ENCODE measurements at places on chromosomes 6 and 20.

DNA sequence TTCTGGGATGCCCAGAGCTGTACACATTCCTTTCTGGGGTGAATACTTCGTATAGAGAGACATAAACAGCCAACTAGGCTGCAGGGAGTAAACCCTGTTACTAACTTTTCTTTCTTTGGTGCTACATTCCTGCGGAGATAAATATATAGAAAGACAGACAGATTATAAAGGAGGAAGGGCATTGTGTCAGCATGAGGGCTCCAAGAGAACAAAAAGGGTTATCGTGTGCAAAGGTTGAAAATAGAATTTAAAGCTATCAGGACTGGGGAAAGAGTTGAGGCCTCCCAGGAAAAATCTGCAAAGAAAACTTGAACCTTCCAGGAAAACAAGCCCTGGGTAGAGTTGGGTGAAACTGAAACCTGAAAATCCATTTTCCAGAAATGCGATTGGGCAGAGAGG lies 68.0 kb downstream of the TMEM170B start:
- DNase-seq: no peak

GRCh38 chr6:107582086-107582485 lies 92.2 kb downstream of the SOBP start:
- DNase-seq: no peak

GRCh38 chr20:17761604-17762003 lies 61.8 kb downstream of the BANF2 start:
- DNase-seq: no peak

DNA sequence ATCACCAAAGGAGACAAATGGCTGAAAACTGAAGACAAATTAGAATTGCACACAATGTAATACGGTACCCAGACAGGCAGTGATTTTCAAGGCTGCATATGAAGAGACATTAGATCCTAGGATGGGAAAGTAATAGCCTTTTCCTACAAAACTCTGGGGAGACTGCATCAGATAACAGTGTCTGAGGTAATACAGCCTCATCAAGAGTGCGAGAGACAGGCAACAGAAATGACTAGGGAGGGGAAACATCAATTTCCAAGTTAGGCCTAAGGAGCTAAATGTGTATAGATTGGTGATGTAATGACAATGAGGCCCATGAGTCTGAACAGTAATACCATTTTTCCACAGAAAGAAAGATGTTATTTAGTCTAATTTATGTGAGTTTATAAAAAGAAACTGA lies 200.3 kb downstream of the HTR1B start:
- no peak for DNase-seq

GRCh38 chr20:42919316-42919715 lies 270.4 kb downstream of the PTPRT start:
- no peak for DNase-seq

DNA sequence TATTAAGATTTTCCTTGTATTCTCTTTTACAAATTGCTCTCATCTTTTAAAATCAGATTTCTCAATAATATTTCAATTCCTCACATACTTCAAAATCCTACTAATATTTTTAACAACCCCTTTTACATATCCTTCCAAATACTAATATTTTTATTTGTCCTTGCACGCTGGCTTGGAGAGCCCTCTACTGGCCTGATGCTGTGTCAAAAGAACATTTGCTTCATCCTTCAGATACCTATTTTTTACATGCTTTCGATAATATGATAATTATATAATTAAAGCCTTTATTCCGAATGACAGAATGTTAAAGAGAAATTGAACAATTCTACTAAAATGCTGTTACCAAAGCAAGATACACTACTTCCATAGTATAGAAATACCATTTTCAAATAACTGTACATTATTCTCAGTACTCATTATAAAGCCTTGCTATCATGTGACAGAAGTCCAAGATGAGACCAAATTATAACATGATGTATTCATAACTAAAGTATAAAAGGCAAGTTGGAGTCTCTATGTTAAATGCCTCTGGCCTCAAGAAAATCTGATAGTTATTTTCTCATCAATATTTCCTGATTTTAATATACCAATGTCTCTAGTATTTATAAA lies 39.0 kb upstream of the PLN start:
- DNase-seq: no peak

- no peak for DNase-seq
Observed at GRCh38 chr6:157184202-157185015, 138.9 kb downstream of the TMEM242 start.

DNA sequence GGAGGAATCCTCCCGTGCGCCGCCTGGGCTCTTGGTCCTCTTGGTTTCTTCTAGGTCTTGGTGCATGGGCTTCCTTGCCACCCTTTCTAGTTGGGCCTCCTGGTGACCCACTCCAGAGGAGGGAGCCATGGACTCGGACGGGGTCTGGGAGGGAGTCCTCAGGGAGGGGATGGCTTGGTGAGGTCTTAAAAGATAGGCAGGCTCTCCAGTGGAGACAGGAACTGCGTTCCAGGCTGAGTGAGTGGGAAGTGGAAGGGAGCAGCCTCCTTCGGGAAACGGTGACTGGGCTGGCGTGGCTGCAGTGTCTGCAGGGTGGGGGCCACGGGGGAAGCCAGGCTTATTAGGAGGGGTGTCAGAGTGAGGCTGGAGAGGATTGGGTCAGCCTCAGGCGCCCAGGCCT lies 152.8 kb downstream of the GRM4 start:
- peak; percentile 63 for DNase-seq

DNA sequence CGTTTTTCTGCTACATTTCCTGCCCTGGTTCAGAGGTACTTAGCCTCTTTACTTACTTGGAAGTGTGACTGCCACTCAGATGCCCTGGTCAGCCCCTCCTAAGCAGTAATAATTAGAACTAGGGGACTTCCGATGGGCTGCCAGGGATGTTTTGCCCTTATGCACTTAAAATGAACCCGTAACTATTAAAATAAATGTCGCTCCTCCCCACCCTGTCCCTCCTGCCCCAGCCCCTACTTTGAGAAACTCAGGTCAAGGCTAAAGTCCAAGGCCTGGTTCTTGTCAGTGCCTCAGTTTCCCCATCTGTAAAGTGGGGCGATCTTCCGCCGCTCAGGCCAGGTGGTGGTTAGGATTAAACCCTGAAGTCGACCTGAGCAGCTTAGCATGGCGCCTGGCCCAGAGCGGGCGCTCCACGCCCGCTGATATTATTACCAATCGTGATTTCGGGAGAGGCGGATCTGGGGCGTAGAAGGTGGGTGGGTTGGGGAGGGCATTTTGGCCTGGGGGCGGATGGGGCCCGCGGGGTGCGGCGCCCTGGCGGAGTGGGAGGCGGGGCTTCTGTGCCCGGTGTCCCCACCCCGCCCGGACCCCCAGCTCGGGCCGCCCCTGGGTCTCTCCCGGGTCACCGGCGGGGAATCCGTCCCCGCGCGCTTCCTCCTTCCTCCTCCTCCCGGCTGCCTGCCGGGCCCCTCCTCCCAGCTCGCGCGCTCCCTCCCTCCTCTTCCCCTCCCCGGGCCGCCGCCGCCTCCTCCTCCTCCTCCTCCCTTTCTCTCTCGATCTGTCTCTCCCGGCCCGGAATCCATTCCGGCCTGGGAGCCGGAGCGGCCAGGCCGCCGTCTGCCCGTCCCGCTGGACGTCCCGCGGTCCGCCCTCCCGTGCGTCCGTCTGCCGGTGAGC lies at the start of gene SRC:
Gene SRC (plus strand): TSS at position 802 of the 897 bp plus-strand sequence. CDS start 38,014 bp downstream, outside the sequence.
- DNase-seq: peak; percentile 82

GRCh38 chr6:31978831-31979230 lies 3.0 kb upstream of the C4A start:
- DNase-seq: no peak

GRCh38 chr20:9078826-9079731 lies 10.2 kb downstream of the PLCB4 start:
- no peak for DNase-seq

DNA sequence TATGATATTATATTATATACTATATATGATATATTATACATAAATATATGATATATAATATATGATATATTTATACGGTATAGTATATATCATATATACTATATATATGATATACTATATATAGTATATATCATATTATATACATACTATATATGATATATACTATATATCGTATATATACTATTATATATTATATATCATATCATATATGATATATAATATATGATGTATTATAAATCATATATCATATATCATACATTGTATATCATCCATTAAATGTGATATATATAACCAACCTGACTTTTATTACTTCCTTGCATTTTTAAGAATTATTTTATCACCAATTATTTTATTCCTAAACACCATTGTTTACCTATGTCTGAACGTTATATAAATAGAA lies 146.6 kb upstream of the PRSS16 start:
- DNase-seq: no peak

DNA sequence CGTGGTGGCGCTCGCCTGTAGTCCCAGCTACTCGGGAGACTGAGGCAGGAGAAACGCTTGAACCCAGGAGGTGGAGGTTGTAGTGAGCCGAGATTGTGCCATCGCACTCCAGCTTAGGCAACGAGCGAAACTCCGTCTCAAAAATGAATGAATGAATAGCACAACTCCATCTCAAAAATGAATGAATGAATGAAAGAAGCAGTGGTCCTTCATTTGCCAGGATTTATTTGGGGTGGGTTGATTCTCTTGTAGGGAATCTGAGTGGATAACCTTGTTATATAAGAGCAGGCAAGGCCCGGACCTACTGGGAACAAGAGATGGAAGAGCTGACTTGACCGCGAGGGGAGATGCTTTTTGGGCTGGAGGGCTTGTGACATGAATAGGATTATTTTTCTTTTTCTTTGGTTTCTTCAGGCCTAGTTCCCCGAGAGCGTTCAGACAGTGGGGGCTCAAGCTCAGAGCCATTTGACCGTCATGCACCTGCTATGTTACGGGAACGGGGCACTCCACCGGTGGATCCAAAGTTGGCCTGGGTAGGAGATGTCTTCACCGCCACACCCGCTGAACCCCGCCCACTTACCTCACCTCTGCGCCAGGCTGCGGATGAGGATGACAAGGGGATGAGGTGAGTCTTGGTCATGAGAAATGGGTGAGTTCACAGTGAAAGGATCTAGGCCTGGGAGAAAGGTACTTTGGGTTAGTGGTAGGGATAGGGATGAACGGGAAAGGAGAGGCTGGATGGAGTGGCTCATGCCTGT lies 9.8 kb downstream of the PRRC2A start:
- DNase-seq: no peak

- DNase-seq: no peak
Observed at GRCh38 chr6:143613749-143614148, 64.0 kb upstream of the PHACTR2 start.

Data from type B pancreatic cell (in vitro differentiated cells).